EH (cell line): ENCODE measurements at places on chromosomes 4 and X.

GRCh38 chr4:19417256-19417655 lies 834.4 kb upstream of the SLIT2 start:
- no peak for DNase-seq

DNA sequence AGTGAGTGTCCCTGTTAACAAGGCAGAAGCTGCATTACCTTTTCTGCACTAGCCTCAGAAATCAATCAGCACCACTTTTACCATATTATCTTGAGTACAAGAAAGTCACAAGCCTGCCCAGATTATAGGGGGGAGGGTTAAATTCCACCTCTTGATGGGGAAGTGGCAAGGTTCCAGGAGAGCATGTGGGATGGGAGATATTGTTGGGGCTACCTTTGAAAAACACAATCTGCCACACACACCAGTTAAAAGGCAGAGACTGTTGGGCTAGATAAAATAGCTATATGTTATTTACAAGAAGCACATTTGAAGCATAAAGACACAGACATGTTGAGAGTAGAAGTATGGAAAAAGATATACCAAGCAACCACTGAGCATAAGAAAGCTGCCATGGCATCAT lies 6.6 kb upstream of the AVPR2 start:
- DNase-seq, result no peak

DNA sequence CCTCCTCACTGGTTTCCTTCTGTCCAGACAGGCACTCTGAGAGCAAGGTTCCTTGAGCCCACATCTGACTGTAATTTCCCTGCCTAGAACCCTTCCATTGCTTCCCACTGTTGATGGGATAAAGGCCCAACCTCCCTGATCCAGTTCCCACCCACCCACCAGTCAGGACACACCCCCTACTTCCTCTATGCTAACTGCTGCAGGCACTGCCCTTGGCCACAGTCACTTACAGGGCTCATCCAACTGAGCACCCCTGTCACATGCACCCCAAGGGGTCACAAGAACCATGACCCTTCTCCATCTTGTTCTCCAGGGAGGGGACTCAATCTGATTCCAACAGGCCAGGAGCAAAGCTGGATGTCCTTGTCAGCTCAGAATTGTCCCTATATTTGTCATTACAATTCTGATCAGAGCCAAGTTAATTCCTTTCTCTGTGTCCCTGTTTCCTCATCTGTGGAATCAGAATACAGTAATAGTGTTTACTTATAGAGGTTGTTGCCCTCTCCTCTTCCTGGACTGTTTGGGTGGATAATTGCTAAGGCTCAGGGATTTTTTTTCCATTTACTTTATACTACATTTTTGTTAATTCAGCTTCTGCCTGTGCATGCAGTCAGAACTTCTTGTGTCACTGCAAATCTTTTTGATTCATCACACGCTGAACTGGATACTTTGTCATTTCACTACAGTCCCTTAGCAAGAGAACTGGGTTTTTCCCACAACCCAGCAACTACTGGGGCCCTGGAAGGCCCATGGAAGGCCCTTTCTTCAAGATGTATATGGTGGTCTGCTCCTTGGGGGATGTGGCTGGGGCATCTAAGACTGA lies 105.6 kb upstream of the MAMLD1 start:
- DNase-seq, result no peak

- peak; percentile 83 for DNase-seq
Observed at GRCh38 chrX:13662355-13662791, 9.4 kb downstream of the TCEANC start.

GRCh38 chr4:71026086-71026485 lies 32.6 kb downstream of the DCK start:
- DNase-seq, result peak; percentile 92

DNA sequence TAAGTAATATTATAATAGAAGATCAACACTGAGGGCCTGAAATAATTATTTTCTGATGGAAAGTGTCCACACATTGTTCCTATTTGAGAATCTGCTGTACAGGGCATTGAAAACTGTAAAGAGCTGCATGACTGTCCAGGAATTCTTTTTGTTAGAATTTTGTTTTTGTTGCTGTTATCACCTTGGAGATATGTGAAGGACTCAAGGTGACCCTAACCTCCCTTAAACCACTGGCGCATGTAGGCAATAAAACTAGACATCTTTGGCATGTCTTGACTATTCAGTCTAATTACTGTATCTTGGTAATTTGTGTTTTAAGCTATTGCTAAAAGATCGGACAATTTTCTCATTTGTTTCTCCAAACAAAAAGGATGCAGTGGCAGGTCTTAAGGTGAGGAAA lies 55.5 kb upstream of the SMIM10 start:
- peak; percentile 39 for DNase-seq
